ENCODE measurements at places on chromosomes 16 and 17.

GRCh38 chr16:85959686-85960085 is 60.7 kb downstream of the IRF8 start:
- no peak for DNase-seq

DNA sequence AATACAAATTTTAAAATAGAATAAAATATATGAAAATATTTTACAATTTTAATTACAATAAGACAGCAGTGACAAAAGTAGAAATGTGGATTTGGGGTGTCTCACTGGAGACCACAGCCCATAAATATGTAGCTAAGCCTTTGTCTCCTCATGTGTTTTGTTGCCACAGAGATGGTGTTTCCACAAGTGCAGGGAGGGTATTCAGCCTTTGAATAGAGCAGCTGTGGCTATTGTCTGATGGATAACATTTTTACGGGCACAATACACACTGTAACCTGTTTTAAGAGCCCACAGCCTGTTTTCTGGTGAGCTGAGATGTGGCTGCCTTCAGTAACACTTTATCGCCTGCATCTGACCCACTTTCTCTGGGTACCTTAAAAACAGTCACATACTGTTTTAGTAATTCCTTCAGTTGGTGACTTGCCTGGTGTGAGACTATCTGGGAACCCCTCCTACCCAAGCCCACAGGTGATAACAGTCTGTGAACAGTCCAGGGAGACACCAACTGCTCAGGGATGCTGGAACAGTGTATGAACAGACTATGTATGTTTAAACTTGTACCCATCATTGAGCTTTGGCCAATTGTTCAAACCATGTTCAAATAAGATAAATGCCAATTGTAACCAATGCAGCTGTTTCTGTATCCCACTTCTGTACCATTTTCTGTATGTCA is 7.8 kb upstream of the AHSP start:
- no peak for DNase-seq

GRCh38 chr16:57892447-57893096 is 78.4 kb downstream of the CNGB1 start:
- peak; percentile 61 for DNase-seq

GRCh38 chr16:70697594-70698170 is 11.8 kb upstream of the MTSS2 start:
- no peak for DNase-seq

GRCh38 chr17:65609286-65609685 is 47.8 kb upstream of the AXIN2 start:
- DNase-seq: no peak

GRCh38 chr16:66519482-66520373 is 30.2 kb downstream of the TK2 start:
- DNase-seq: peak; percentile 42

DNA sequence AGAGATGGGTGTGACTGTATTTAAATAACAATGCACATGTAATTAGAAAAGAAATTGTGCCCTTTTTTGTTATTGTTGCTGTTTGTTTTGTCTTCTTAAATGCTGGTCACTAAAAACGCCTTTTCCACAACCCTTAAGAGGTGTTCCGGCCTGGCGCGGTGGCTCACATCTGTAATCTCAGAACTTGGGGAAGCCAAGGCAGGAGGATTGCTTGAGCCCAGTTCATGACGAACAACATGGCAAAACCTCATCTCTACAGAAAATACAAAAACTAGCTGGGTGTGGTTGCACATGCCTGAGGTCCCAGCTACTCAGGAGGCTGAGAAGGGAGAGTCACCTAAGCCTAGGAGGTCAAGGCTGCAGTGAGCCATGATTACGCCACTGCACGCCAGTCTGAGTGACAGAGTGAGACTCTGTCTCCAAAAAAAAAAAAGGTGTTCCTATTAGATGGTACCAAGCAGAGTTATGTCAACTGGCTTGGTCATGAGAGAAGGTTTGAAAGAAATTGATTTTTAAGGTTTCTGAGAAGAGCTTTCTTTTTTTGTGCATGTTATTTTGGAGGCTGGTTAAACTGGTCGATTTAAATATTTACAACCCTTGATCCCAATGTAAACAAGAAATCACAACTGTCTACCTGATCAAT is 23.5 kb upstream of the RFFL start:
- DNase-seq: no peak

GRCh38 chr16:12000032-12000431 is 23.5 kb downstream of the SNX29 start:
- DNase-seq: no peak

DNA sequence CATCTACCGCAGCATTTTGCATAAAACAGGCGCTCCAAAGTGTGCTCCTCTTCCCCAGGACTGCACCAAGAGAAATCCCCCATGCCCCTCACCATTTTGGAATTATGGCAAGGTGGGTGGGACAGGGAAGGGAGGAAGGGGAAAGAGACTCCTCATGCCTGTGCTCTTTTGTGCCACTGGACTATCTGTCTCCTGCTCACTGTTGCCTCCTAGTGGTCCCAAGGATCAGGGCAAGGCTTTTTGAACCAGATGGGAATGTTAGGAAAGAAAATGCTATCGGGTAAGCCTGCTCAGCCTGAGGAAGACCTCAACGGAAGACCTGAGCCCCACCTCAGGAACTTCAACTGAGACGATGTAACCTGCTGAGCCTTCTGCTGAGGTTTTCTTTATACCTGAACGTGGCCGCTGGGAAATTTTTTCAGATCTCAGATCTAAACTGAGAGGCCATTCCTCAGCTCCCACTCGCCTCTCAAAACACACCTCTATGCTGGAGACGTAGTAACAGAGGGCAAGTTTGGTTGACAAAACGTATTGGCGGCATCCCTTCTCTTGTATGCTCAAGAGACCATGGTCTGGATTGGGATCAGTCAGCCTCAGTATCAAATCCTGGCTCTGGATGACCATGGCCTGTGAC is 58.3 kb downstream of the SPACA3 start:
- peak; percentile 33 for DNase-seq

All from inflammatory macrophage (primary cell).